CD4-positive, alpha-beta T cell treated with Interleukin-4 for 4 hours (primary cell): ENCODE measurements at places on chromosomes 12 and 14.

DNA sequence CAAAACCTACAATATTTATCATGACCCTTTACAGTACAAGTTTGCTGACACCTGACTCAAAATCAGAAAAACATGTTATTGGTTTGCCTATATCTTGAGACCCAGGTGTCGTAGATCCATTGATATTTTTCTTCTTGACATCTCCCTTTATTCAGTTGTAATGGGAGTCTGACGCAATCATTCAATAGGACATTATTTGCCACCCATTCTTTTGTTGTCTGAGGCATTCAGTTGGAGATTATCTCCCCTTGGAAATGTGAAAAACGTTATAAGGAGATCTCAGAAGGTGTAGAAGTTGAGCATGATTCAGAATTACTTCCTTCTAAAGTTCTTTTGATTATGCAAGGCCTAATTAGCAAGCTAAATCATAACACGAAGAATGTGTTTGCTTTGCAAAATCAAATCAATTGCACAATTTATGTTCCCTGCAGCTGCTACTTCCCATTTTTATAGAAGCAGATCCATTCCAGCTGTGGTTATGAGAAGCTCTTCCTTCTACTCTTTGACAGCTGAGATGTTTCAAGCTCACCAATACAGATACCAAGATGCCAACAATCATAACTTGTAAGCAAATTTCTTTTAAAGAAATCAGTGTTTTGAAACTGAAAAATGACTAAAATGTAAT, 228.2 kb upstream of the SYT1 start:
- DNase-seq, result no peak

DNA sequence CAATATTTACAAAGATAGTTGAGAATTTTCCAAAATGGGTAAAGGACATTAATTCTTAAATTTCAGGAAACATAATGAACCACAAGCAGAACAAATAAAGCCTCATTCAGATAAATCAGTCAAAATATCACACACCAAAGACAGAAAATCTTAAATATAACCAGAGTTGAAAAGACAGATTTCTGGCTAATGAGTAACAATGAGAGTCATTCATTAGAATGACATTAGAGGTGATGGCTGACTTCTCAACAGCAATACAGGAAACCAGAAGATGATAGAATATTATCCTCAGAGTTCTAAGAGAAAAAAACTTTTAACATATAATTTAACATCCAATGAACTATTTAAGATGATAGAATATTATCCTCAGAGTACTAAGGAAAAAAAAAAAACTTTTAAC, 124.2 kb downstream of the DENND5B start:
- no peak for DNase-seq

- no peak for DNase-seq
Measured at GRCh38 chr12:1864456-1864855, 44.1 kb downstream of the LRTM2 start.

DNA sequence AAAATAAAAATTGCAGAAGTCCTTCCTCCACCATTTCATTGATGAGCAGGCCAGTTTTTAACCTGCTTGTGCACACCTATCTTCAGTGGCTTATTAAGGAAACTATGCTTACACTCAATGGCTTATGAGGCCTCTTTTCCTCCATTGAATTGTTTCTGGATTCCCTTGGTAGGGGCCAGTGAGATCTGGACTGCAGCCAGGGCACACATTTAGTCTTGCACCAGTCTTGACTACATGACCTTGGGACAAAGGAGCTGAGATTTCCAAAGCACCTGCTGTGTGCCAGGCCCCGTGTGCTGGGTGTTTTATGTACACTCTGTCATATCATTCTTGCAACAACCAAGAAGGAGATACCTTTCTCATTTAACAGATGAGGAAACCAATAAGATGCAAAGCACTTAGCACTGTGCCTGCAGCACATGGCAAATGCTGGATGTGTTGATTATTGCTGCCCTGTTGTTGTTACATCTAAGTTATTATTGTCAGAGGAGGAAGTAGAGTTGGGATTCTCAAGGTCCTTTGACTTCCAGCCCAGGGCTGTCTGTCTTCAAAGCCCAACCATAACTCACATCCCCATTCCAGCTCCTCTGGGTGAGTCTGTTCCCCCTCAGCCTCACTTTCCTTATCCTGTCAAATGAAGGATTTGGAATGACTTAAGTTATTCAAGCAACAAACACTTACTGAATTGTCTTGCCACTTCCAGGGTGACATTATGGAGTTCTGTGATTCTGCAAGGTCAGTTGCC, 31.6 kb upstream of the RIN3 start:
- DNase-seq, result no peak

- no peak for DNase-seq
Measured at GRCh38 chr14:38799671-38800070, 303.4 kb downstream of the SEC23A start.

DNA sequence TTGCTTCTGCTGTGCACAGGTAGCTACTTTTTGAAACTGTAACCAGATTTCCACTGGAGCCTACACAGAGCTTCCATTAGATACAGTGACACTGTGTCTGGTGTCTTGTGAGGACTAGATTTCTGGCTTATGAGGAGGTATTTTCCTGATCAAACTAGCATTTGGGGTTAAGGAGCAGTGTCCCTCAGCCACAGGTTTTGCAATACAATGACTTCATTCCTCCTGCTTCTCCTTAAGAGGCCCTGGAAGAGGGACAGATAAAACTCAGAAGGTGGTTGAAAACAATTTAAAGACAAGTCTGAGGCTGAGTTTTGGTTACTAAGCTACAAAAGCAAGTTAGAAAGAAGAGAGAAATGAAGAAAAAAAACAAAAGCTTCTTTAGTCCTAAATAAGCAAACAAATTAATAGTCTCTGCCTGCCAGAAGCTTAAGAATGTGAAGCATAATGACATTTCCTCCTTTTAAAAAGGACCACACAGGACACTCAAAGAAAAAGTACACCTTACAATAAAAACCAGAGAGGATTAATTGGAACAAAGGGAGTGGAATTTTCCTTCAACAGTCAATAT, 53.0 kb downstream of the PKP2 start:
- no peak for DNase-seq

- DNase-seq, result no peak
Measured at GRCh38 chr14:104712881-104713734, 10.9 kb upstream of the ADSS1 start.

- DNase-seq, result no peak
Measured at GRCh38 chr12:45418520-45418919, 202.6 kb downstream of the ANO6 start.

DNA sequence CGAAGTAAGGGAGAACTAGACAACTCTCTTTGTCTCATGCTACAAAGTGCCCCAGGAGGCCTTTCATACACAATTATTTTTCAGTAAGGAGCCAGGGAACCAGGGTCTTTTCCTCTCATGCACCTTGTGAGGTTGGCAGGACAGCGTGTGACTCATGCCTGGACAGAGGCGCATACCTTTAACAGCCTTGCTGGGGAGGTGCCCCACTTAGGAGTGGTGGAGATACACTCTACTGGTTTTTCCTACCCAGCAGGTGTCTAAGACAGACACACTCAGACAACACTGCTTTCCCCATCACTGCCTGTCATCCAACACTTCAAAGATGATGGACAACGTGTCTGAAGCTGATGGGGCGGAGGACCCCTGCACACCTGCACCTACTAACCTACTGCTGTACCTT, 49.1 kb downstream of the B4GALNT3 start:
- no peak for DNase-seq

DNA sequence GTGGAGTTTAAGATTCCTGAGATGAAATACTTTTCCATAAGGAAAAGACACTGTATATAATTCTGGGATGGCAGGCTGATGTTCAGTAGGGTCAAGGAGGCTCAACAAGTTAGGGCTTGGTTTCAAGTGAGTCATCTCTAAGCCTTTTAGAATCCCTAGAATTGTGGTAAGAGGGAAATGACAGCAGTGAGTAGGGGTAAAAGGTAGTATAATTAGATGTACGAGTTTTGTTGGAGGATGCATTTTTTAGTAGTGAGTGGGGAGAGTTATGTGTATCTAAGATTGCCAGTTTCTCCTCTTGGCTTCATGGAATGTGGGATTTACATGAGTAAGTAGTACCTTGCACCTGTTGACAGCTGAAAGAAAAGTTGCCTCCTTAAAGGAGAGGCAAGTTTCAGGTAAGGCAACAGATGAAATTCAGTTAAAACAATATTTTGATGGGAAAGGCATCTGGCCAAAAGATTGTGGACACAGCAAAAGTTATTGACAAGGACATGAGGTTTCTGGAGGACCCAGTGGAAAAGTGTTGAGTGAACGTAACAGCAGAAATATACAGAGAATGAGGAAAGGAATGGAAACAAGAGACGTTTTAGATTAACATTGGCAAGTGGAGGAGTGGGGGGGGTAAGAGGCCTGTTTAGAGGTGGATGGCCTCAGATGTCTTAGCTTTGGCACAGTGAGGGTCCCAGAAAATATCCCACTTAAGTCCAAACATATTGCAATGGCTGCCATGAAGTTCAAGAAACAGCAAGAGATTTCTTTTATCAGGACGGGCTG, 21.8 kb downstream of the LMO3 start:
- DNase-seq, result no peak

DNA sequence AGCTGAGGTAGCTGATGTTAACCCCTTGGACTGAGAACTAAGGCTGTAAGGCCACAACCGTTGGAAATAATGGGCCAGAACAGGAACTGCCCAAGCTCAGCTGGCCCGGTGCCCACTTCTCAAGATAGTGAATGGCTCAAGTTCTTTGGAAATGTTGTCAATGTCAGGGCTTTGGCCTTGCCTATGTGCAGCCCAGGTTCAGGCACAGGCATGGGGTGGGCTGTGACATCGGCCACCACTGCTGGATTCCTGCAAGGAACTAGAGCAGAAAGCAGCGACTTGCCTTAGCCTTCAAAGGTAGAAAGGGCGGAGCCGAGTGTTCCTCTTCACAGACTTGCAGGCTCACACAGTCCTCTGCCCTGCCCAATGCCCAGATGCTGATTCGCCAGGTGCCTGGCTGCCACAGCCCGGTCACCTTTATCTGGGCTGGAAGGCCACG, 291.2 kb downstream of the ZFP36L1 start:
- no peak for DNase-seq

- DNase-seq, result no peak
Measured at GRCh38 chr12:107845980-107846659, 71.6 kb downstream of the ASCL4 start.

DNA sequence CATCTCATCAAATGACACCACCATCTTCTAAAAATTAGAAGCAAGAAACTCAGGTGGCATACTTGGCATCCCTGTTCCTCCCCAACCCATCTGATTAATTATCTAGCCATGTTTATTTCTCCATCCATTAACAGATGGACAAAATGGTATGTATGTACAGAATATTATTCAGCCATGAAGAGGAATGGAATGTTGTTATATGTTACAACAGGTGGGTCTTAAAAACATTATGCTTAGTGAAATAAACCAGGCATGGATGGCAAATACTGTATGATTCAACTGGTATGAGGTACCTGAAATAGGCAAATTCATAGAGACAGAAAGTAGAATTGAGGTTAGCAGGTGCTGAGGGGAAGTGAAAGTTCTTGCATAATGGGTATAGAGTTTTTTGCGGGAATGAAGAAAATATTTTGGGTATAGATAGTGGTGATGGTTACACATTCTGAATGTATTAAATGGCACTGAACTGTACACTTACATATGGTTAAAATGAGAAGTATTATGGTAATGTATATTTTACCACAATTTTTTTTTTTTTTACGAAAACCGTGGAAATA, 17.5 kb downstream of the YY1 start:
- DNase-seq, result no peak

GRCh38 chr12:24778486-24779304, 170.2 kb downstream of the BCAT1 start:
- peak; percentile 8 for DNase-seq
